Activated CD4-positive, alpha-beta T cell treated with anti-CD3 and anti-CD28 coated beads for 36 hours (primary cell): ENCODE measurements at places on chromosomes 1 and 21.

DNA sequence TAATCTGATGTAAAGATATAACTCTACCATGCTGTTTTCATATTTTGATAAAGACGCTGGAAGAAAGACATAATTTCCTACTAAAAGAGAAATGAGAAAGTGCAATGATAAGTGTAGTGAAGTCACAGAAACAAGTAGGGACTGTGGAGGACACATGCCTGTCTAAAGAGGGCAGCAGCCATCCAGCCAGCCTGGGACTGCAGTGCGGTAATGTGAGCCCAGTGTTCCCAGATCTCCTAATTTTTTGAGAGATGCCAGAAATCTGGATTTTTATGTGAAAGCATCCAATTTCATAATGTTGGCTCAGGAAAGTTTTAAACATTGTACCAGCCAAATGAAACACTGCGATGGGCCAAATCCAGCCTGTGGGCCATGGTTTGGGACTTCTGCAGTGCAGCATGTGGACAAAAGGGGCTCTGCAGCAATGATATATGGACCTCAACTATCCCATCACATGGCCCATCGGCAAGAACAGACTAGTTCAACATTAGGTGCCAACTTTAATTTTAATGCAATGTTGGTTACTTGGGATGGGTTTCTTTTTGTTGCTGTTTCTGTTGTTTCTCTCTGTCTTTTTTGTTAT is 329.5 kb downstream of the LTN1 start:
- DNase-seq, result no peak

DNA sequence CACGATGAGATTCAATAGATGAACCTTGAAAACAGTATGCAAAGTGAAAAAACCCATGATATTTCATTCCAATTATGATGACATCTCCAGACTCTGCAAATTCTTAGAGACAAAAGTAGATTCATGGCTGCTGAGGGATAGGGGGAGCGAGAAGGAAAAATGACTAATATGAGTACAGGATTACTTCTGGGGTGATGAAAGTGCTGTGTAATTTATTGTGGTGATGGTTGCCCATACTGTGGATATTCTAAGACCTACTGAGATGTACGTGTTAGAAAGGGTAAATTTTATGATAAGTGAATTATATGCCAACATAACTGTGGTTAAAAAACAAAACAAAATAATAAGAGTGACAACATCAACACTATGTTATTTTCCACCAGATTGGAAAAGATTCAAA is 18.9 kb upstream of the RGS7 start:
- no peak for DNase-seq

DNA sequence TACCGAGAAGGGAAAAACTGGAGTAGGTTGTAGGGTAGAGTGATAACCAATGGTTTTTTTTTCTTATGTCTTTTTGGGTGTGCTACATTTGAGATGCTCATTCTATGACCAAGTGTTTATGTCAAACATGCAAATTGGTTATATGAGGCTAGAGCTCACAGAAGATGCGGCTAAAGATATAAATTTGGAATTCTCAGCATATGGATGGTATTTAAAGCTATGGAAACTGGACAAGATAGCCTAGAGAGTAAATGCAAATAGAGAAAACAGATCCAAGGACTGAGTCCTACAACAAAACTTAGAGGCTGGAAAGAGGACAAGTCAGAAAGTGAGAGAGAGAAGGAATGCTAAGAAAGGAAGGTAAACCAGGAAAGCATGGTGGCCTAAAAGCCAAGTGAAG is 7.4 kb downstream of the GDAP2 start:
- no peak for DNase-seq

DNA sequence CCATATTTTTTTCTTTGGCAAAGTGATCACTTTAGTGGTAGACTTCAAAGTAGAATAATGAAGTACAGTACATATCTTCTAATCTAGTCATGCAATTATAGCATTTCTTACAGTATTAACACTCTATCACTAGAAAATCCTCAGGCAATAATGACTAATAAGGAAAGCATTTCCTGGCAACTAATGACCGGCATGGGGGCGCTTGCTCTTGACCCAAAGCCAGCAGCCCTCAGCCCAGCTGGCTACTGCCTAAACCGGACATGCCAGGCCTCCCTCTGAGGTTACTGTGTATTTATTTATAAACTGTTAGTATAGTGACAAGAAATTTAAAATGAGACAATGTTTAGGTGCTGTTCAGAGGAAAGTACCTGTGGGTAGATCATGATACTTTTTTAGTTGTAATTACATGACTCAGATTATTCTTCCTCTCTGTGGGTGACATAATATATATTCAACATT is 633.8 kb downstream of the PTPRC start:
- DNase-seq, result no peak
